CD4-positive, alpha-beta T cell treated with Interleukin-17A for 4 hours (primary cell): ENCODE measurements at places on chromosomes 7 and 10.
A peak's percentile ranks its signal among the peaks of the same experiment; 100 is the strongest.

DNA sequence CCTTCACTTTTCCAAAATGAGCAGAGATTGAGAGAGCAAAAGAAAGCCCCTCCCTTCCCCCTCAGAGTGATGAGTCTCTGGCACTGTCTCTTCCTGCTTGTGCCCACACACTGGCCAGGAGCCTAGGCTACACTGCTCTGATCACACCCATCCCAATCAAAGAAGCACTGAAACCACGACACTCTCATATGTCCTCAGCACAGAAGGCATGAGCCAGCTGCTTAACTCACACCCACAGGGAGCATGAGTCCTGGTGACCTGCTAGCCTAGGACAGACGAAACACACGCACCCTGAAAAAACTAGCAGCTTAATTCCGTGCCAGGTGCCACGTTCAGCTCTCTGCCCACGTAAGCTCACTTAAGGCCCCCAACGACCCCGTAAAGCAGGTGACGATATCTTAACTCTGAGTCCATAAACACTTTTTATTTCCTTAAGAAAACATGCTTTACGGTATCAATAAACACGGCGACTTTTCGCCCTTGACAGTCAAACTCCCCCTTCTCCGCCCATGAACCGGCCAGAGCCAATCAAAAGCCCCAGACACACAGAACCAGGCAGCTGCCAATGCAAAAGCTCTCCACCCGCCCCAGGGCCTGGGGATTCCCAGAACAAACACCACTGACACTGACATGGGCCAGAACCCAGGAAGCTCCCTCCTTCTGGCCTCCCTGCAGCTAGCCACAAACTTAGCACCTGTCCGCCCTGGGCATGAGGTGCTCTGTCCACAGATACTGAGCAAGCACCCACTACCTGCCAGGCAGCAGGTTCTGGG, 69.0 kb downstream of the TNRC18 start:
- no peak for DNase-seq

- no peak for DNase-seq
These were observed 223.3 kb downstream of the IMMP2L start for GRCh38 chr7:111339006-111339405.

- no peak for DNase-seq
These were observed 300.0 kb upstream of the FZD8 start for GRCh38 chr10:35942057-35942456.

GRCh38 chr7:158422887-158423560, 164.6 kb downstream of the PTPRN2 start:
- no peak for DNase-seq

- no peak for DNase-seq
These were observed 229.2 kb downstream of the TCERG1L start for GRCh38 chr10:131082201-131082850.

DNA sequence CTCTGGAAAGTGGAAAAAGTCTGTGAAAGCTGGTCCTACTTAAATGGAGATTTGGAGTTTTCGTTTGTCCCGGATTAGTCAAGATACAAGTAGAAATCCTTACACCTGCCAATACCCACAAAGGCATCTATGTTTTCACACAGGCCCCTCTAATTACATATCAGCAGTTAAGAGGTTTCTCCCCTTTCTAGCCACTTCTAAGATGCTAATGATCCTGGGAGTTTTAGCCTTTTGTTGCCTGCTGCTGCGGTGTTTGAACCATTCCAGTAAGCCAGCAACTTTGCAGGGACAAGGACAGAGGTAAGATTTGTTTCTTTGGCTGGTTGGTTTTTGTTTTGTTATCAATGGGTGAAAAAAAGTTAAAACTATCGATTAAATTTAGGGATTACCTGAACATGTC, 5.8 kb upstream of the C1QL3 start:
- no peak for DNase-seq

DNA sequence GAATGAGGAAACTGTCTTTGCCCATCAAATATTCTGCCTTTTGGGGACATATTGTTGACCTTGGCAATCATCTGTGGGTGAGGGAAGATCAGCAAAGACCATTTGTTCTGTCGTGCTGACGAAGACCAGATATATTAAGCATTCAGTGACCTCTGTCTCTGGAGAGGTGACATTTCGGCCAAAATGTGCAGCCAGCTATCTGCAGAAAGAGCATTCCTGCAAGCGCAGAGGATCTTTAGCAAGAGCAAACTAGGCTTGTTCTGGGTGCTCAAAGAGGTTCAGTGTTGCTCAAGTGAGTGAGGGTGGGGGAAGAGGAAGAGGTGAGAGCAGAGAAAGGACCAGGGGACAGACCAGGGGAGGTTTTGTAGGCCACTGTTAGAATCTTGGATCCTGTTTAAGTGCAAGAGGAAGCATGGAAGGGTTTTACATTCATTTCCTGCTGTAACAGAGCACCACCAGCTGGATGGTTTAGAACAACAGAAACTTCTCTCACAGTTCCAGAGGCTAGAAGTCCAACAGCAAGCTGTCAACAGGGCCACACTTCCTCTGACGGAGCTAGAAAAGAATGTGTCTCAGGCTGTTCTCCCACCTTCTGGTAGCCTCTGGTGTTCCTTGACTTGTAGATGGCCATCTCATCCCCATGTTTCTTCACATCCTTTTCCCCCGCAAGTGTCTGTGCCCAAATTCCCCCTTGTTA, 11.2 kb downstream of the C10orf120 start:
- DNase-seq = no peak

DNA sequence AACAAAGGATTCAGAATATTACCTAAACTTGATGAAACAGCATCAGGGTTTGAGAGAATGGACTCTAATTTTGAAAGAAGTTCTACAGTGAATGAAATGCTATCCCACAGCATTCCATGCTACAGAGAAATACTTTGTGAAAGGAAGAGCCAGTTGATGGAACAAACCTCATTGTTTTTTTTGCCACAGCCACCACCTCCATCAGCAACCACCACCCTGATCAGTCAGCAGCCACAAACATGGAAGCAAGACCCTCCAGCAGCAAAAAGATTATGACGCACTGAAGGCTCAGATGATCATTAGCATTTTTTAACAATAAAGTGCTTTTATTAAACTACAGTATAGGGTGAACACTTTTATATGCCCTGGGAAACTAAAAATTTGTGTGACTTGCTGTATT, 98.7 kb downstream of the LRRC4 start:
- no peak for DNase-seq

GRCh38 chr10:93422118-93422517, 60.0 kb downstream of the MYOF start:
- no peak for DNase-seq

GRCh38 chr10:122508021-122508420, 46.7 kb downstream of the HTRA1 start:
- DNase-seq = no peak

DNA sequence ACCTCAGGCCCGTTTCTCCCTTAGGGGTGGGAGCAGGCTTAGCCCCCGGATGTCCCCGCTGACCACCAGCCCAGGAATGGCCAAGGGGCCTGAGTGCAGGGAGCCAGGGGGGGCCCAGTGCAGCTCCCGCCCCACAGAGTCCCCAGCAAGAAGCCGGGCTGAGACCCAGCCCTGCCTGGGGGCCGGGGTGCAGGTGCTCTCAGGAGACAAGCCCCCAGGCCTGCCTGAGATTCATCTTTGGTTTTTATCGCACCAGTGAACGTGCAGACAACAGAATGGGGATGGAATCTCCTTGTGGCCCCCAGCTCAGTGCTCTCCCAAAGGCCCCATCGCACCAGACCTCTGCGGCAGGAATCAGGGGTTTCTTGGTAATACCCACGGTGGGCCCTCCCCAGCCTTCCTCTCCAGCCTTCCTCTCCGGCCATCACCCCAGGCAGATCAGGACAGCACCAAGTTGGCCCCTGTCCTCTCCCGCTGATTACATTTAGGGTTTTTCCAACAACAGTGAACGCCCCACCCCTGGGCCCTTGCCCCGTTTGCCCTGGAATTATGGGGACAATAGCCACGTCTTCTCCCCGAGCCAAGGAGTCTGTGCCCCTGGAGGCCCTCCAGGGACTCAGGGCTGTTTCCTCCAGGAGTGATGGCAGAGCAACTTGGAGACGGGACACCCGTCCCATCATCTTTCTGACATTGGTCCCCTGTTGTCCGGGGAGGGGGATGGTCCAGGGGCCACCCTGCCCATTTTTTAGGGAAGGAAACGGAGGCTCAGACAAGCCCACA, 22.4 kb downstream of the ADAP1 start:
- DNase-seq = no peak

DNA sequence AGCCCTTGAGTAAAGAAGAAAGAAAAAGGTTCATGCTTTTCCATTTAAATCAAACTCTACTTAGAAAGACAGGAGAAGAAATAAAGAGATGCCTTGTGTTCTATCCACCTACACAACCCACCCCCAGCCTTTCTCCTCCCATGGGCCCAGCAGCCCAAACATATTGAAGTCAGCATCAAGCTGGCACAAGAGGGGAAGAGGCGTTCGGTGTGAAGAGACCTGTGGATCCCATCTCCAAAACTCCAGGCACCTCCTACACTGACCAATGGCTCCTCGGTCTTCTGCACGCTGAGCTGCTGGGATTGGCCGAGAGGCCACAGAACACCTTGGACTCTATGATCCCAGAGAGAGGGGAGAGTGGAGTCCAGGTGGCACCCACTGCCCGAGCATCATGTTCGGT, 66.0 kb upstream of the CELF2 start:
- DNase-seq = no peak

DNA sequence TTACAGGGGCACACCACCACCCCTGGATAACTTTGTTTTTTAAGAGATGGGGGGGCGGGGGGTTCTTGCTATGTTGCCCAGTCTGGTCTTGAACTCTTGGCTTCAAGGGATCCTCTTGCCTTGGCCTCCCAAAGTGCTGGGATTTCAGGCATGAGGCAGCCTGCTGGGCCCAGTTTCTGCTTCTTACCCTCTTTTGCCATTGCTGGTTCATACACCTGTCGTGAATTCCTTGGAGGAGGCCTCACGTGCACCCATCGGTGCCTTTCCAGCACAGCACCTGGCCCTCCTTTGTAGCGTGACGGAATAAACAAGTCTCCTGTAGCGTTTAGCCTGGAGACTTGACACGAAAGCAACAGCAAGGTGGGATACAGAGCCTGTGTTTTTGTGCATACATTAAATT, 75.5 kb downstream of the CARD11 start:
- no peak for DNase-seq

DNA sequence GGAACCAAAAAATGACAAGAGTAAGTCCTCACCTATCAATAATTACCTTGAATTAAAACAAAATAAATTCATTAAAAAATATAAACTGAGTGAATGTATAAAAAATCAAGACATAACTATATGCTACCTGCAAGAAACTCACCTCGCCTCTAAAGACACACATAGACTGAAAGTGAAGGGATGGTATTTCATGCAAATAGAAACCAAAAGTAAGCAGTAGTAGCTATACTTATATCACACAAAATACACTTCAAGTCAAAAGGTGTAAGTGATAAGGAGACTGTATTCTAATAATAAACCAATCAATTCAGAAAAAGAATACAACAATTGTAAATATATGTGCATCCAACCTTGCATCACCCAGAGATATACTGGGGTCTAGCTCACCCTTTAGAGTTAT, 332.6 kb downstream of the SH2D4B start:
- DNase-seq = no peak

DNA sequence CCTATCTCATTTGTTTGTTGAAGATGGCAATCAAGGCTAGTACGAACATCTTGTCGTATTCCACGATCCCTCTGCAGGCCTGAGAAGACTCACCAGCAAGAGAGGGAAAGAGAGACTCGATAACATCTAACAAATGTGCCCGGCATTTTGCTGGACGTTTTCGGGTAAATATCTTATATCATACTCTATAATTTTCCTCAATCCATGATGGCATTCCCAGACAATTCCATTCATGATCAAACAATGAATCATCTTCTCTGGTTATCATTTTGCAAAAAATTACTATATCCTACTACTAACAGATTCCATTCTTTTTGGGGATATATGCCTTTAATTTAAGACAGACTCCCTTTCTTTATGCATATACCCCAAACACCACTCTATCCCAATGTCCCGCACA, 118.1 kb downstream of the TYW1B start:
- no peak for DNase-seq

DNA sequence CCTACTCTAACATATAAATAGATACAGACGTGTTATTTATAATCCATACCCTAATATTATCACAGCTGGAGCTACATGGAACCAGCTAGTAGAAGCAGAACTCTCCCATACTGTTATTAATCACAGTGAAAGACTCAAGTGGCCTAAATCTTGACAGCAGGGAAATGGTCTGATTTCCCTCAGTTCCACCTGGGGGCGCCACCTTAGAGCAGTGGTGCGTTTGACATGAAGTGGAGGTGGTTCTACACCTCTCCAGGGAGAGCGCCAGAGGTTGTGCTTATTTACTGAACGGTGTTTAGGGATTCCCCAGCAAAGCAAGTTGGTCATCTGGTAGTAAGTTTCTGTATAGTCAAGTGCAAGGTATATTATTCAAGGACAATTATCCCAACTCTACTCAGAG, 17.6 kb downstream of the DNTT start:
- DNase-seq = no peak

- no peak for DNase-seq
These were observed 46.7 kb downstream of the ZFAND4 start for GRCh38 chr10:45625879-45626278.

- peak; percentile 12 for DNase-seq
These were observed 80.4 kb downstream of the ADK start for GRCh38 chr10:74231375-74231774.

DNA sequence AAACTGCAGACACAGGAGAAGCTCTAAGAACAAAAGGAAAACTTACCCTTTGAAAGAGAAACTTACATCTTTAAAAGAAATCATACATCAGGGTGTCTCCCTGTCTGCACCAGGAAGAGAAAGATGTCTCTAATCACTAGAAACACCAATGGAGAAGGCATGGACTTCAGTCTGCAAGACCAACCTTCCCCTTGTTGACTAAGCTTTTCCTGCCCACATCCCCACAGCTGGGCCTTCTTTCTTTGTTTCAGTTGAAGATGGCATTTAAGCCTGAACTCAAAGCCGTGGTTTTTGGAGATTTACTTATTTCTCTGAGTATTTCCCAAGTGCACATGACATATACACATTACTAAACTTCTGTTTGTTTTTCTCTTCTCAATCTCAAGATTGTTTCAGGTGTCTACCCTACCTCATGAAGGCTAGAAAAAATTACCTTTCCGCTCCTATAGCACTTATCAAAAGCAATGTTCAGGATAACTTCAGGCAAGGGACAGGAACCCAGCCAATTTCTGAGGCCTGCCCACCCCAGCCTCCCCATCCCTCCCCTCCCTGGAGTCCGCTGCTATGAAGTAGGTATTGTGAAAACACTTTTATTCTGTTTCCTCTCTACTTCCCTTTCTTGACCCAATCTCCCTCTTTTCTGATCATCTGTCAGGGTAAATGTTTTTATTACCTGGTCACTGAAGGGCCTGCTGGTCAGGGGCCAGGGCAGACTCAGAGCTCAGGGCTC, 2.8 kb upstream of the SLC29A3 start:
- no peak for DNase-seq

GRCh38 chr7:36469236-36469635, 79.6 kb downstream of the ANLN start:
- DNase-seq = no peak

DNA sequence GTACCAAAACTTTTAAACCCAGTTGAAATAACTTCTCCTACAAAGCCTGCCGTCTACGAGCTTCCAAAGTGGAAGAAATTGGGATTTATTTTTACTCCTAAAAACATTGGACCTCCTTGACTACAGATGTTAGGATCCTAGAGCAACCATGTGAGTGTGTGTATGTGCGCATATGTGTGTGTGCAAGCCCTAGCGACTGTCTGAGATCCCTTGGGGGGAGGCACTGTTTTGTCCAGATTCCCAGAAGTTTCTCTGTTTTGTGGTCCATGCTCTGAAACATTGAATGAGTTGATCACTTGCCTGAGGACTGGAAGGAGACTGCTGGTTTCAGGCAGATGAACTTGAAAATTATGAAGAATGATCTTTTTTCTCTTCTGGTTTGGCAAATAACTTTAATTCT, 312.3 kb upstream of the ZNF32 start:
- no peak for DNase-seq
